ENCODE measurements at places on chromosomes 4 and X.

DNA sequence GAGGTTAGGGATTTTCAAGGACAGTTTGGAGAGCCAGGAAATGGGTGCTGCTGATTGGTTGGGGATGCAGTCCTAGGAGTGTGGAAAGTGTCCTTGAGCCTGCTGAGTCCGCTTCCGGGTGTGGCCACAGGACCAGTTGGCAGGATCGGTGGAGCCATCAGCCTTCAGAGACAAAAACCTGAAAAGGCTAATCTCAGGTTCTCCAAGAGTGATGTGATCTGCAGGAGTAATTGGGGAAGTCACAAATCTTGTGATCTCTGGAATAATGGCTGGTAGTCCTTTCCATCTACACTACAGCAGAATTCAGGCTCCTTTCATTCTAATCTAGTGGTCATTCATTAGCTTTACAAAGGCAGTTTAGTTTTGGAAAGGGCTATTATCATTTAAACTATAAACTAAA is 55.9 kb upstream of the BMP2K start:
- no peak for DNase-seq

DNA sequence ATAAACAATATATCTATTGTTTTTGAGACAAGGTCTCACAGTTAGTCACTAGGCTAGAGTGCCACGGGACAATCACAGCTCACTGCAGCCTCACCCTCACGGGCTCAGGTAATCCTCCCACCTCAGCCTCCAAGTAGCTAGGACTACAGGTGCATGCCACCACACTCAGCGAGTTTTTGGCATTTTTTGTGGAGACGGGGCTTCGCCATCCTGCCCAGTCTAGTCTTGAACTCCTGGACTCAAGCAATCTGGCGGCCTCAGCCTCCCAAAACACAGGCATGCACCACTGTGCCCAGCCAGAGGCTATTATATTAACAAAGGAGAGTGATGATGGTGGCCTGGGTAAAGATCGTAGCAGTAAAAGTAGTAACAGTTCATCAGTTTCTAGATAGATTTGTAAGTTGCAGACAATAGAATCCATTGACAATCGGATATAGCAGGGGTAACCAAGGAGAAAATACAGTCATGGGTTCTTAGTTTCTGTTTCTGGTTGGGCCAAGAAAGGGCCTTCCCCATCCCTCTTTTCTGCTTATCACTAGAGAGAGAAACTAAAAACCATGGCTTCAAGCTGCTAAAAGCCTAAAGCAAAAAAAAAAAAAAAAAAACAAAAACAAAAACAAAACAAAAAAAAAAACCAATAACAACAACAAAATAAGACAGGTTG is 60.6 kb downstream of the ANXA10 start:
- DNase-seq, result no peak

- DNase-seq, result no peak
Observed at GRCh38 chrX:136639506-136640176, 8.3 kb upstream of the CD40LG start.

DNA sequence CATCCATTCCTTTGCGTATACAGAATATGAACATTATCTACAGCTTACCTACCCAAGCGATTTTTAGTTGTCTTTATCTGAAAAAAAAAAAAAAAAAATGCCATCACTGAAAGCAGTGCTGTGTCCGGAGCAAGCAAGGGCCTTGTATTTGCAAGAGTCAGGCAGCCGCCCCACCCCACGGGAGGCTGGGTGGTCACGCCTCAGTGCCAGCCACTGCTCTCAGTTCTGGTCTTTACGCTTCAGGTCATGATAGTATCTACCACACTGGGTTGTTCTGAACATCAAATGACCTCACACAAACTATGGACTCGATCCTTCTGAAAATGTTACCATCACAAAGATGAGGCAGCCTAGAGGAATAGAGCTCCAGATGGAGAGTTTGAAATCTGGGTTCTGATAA is 62.7 kb upstream of the HELT start:
- no peak for DNase-seq
